ENCODE measurements at places on chromosomes 4 and X.
A peak's percentile ranks its signal among the peaks of the same experiment; 100 is the strongest.

DNA sequence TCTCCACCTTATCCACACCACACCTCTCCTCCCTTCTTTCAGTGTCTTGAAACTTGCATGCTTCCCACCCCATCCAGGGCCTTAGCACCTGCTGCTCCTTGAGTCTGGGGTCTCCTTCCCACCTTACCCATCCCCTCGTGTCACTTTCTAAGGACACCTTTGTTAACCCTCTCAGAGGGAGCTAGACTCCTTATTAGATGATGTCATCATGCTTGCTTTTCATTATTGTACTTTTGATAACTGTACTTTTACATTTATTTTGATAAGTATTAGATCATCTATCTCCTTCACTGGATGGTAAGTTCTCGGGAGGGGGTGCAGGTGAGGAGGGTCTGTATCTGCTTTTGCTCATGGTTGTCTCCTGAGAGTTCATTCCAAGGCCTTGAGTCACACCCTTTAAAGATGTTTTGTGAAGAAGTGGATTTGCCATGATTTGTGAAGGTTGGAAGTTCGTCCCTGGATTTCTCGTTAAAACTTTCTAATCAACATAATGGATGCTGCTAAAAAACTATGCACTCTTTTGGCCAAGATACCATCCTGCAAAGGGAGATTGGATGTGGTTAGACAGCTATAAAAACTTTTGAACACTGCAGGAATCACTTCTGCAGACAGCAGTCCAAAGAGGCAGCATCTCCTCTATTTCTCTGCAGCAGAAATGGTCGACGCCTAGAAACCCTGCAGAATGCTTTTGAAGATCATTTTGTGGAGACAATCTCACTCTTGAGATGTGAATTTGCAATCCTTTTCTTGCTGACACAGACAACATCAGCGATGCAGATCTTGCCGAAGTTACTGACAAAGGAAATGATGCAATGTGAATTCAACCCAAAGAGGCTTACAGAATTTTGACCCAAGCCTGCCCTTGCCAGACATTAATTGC lies 69.6 kb downstream of the ENPP6 start:
- DNase-seq = peak; percentile 67

DNA sequence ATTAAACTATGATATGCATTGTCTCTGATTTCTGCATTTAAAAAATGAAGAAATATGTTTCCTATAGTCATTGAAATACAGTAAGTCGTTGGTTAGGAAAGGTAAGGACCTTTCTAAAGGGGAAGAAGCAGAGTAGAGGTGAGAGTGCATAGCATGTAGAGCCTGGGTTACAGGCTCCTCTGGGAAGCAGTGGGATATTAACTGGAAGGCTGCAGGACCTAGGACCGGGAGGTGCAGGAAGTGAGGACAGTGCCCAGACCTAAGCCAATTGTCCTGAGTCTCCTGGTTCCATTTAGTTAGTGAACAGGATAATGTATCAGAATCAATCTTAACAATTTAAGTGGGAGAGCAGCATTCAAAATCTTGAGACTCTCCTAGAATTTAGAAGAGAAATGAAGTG lies 237.1 kb upstream of the NUDT6 start:
- no peak for DNase-seq

- no peak for DNase-seq
Observed at GRCh38 chr4:80015407-80016189, 57.4 kb downstream of the ANTXR2 start.

DNA sequence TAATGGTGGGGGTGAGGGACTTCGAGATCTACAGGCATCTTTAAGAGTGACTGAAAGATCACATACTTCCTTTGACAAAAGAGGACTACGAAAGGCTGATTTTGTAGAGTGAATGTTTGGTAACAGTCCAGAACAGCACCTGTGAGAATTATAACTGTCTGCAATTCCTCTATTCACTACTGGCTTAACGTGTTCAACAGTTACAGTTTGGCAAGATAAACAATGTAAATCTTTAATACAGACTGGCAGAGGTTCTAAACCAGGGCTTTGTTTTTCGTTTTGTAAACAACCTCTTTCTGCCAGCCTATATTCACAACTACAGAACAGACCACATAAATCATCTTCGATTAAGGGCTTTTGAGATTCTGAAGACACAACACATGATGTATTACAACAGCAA lies 66.9 kb downstream of the NCAPG start:
- DNase-seq = no peak

- DNase-seq = no peak
Observed at GRCh38 chr4:5704276-5704675, 4.1 kb downstream of the EVC2 start.

- DNase-seq = no peak
Observed at GRCh38 chr4:24802648-24803047, 7.3 kb downstream of the SOD3 start.

GRCh38 chr4:185113340-185113739 lies 29.7 kb upstream of the SLC25A4 start:
- peak; percentile 32 for DNase-seq

GRCh38 chr4:75673027-75673958 lies at the start of gene G3BP2:
G3BP2 (minus strand) TSS chr4:75673411; CDS start chr4:75662025, 11,386 bp downstream.
- DNase-seq = peak; percentile 98
